ENCODE measurements at places on chromosomes 2 and 18.
A peak's percentile ranks its signal among the peaks of the same experiment; 100 is the strongest.

DNA sequence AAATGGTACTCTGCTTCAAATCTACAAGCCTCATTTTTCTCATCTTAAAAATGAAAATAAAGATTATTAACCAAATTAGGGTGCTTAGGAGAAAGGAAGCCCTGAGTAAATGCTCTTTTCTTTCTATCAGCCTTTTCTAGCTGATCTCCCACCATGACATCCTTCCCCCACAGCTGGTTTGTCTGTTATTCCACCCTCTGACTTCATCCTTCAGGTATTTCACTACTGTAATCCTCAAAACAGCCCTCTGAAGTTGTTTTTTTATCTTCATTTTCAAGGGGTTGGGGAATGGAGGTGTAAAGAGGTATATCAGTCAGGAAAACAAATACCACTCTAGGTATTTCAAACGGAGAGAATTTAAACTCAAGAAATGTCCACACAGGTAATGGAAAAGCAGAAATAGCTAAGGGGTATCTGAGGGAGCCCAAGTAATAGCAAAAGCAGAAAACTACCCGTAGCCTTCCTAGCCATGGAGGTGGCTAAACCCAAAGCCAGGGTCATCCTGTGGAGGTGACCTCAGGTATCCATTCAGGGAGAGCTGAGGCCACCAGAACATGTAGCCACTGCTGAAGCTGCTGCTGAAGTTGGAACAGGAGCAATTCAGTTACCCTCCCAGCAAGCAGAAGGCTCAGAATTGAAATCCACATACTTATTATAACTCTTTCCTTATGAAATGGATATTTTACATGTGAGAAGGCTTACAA is 990.9 kb upstream of the ACVR2A start:
- peak; percentile 20 for DNase-seq

DNA sequence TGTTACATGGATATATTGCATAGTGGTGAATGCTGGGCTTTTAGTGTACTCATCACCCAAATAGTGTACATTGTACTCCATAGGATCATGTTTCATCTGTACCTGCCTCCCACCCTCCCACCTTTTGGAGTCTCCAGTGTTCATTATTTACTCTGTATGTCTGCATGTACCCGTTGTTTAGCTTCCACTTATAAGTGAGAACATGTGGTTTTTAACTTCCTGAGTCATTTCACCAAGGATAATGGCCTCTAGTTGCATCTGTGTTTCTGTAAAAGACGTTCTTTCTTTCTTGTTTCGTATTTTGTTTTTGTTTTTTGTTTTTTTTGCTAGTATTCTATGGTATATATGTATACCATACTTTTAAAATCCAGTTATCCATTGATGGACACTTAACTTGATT is 107.5 kb downstream of the MSTN start:
- no peak for DNase-seq

GRCh38 chr2:143284087-143284675 is 155.0 kb downstream of the ARHGAP15 start:
- peak; percentile 5 for DNase-seq

- DNase-seq: peak; percentile 66
These were observed at the start of gene AOX1 for GRCh38 chr2:200585730-200586643. TSS of gene AOX1 (plus strand) at chr2:200586014. CDS start at chr2:200586109, 95 bp downstream.

- no peak for DNase-seq
These were observed 38.2 kb downstream of the CELF4 start for GRCh38 chr18:37527395-37527794.

DNA sequence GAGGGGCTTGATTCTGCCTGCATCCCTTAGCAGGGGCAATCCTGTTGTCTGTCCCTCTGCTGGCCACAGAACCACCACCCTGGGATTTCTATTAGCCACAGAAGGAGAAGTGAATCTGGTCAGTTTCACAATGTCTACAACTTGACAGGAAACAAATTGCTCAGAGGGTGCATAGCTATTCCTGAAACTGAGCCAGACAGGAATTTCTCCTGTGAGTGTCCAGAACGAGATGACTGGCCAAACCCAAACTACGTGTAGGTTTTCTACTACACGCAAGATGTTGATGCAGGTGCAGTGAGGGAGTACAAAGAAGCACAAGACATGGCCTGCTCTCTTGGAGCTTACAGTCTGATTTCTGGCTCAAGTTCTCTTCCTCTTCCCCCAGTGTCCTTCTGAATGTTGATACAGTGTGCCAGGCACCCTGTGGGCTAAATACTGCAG is 201.9 kb downstream of the CLIP4 start:
- no peak for DNase-seq

DNA sequence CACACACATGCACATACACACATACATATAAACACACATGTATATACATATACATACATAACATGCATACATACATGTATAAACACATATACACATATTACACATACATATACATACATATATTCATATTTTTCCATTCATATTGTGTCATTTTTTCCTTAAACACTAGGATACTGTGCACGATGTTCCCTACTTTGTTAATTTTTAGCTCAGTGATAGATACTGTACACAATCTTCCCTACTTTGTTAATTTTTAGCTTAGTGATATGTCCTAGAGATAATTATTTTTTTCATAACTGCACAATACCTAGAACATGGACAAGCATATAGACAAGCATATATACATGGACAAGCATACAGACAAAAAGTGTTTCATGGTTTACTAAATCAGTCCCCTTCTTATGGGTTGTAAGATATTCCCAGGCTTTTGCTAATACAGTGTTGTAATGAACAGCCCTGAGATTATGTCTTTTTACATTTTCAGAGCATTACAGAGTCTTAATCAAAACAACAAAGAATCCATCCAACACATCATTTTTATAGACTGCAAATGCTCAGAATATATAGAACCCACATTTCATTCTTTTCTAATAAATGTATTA is 75.6 kb downstream of the PID1 start:
- no peak for DNase-seq

DNA sequence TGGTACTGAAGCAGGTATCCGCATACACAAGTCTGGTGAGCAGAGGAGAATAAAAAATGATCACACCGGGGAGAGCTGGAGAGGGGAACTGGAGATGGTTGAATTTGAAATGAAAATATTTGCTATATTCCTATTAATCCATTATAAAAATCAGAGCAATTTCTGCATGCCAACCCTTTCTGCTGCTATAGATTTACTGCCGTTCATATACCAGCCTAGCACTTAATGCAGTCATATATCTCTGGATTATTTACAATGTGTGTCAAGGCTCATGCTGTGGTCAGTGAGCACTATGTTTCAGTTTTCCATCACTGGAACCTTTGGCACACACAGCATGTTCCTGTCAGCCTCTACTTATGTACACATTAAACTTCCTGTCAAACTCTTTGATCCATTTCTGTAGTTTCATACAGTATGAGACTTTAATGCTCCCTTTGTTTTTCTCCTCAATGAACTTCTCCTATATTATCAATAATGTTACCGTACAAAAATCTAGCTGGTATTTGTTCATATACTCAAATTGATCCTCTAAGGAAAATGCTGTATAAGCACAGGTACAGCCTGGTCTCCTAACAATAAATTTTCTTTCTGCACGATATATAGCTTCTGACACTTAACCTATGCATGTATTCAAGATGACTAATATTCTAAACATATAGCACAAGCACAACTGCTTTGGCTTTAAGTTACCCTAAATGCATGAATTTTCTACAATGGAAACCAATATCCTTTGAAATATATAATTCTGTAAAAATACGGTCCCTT is 36.7 kb downstream of the FANCL start:
- DNase-seq: no peak

DNA sequence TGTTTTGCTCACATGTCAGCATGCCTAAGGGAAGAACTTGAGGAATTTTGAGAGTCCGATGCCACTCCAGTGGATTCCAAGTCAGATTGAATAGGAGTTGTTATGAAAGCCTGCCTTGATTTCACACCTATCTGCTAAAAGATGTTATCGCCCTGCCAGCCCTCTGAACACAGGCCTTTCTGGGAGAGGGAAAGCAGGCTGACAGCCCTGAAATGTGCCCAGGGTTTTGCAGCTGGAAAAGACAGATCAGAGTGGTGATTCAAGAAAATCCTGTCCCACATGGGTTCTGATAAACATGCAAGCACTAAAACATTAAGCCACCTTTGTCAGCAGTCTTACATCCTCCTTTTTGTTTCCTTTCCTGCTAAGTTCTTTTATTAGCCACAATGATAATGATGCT is 1752.9 kb upstream of the CELF4 start:
- no peak for DNase-seq

DNA sequence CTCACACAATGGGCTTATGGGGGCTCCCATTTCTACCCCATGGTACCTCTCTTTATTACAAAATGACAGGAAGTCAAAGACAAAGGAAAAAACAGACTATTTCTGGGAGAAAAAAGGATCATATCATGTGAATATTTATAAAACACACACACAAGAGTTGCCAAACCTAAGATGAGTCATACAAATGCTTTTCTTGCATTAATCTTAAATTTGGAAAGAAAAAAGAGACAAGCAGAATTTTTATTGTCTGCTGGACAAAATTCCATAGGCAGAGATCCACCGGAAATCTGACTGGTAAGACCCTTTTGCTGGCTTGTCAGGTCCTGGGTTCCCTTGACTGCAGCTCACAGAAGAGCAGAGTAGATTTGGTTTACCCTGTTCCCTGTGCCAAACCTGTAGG is 1732.3 kb upstream of the PIK3C3 start:
- DNase-seq: no peak

GRCh38 chr18:59279193-59279592 is 5.9 kb upstream of the RAX start:
- DNase-seq: no peak

- no peak for DNase-seq
These were observed 376.9 kb downstream of the MTX2 start for GRCh38 chr2:176646033-176646615.

DNA sequence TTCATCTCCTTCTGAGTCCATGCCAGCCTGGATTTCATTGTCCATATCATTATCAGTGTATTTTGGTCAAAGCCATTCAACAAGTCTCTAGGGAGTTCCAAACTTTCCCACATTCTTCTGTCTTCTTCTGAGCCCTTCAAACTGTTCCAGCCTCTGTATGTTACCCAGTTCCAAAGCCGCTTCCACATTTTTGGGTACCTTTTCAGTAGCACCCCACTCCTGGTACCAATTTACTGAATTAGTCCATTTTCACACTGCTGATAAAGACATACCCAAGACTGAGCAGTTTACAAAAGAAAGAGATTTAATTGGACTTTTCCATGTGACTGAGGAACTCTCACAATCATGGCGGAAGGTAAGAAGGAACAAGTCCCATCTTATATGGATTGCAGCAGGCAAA is 47.4 kb downstream of the TANC1 start:
- DNase-seq: no peak

DNA sequence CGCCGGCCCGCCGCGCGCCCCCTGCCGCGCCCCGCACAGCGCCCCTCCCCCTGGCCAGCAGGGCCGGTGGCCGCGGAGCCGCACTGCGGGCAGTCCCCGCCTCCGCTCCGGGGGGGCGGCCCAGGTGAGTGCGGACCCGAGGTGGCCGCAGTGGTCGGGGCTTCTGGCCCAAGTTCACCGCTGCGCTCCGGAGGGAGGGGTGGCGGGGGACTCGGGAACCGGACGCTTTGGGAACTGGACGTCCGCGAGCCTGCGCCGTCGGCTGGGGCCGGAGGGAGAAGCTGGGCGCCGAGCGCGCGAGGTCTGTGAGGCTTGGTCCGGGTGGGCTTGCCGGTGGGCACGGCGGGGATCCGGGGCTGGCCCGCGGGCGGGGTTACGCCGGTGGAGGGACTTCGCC is 591 bp upstream of the LDLRAD4 start:
- DNase-seq: no peak

GRCh38 chr18:43049021-43049420 is 66.5 kb downstream of the RIT2 start:
- no peak for DNase-seq

- DNase-seq: no peak
These were observed 493.1 kb downstream of the CPS1 start for GRCh38 chr2:211049321-211050018.

DNA sequence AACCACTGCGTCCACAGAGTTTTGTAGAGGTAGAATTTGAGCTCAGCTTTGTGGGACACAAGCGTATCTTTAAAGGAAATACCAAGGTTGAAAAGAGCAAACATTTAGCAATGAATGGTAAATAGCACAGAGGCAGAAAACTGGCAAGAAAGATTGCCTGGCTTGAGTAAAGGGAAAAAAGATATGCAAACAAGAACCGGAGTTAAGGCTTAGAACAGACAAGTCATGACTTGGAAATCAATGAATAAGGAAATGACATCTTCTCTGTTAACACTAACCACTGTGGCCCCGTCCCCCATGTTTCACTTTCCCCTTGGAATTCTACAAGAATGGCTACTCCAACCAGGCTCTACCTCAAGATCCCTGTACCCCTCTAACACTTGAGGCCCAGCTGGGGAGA is 3.8 kb downstream of the STAM2 start:
- peak; percentile 44 for DNase-seq

GRCh38 chr2:100641125-100641435 is 78.3 kb downstream of the PDCL3 start:
- no peak for DNase-seq

GRCh38 chr18:3332376-3332775 is 70.4 kb downstream of the MYL12B start:
- no peak for DNase-seq

Data from RWPE1 (cell line).